ENCODE measurements at places on chromosomes 11 and 22.

DNA sequence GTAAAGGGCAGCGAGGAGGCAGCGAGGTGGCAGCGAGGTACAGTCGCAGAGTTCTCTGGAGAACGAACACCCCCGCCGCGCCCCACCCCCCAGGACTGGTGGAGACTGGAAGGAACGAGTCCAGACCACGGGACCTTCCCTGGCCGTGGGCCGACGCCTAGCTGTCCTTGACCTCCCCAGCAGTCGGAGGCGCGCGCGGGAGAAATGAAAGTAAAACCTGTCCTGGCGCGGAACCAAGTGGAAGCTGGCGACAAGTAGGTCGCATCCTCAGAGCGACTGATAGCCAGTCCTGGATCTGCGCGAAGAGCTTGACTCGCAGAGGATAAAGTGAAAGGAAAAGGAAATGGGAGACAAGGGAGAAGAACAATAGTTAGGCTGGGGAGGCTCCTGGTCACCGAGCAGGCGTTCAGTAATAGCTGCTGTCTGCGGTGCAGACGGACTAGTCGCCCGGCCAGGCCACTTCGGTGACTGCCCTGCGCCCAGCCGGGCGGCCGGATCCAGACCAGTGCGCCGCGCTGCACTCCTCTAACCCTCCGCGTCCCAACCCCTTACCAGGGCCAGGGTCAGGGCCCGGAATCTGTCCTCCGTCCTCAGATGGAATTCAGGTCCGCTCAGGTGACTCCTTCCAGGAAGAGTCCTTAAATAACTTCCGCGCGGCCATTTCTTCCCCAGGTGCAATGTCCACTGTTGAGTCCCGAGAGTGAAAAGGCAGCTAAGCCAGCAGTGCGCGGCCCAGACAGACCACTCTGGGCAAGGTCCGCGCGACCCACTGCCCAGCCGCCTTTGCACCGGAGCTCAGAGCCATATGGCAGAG is 1.9 kb upstream of the ADM start:
- DNase-seq, result no peak

GRCh38 chr11:64905516-64906313 is 11.3 kb downstream of the ATG2A start:
- no peak for DNase-seq

DNA sequence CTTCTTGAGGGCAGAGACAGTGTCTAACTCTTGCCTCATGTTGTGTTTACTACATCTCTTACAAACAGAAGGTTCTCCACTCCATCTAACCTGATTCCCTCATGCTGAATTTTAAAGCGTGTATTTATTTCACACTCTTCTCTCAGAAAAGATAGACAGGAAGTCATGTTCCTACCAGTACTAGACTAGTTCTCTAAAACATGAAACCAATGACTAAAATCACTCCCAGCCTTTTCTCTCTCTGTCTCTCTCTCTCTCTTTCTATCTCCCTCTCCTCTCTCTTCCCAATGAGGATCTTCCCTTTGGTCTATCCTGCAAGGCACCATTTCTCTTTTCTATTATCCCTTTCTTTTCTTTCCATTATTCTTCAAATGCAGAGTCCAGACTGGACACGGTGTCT is 391.9 kb upstream of the CADM1 start:
- no peak for DNase-seq

- no peak for DNase-seq
Observed at GRCh38 chr11:117723277-117724024, 73.6 kb downstream of the DSCAML1 start.

GRCh38 chr11:118929501-118930093 is 3.9 kb upstream of the BCL9L start:
- DNase-seq, result no peak

DNA sequence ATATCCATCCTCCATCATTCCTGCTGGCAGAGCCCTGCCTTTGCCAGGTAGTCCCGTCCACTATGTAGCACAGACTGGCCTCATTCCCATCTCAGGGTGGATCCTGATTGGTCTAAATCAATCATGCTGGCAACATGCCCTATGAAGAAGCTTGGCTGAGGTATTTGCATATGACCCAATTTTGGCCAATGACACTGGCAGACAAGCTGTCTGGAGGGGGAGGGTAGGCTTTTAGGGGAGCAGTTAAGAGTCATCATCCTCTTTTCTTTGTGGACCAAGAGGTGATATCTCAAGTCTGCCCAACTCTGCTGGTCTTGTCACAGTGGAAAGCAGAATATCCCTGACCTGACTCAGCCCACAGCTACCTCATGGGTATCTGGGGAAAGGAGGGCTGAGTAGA is 5.1 kb downstream of the CCDC89 start:
- DNase-seq, result no peak

DNA sequence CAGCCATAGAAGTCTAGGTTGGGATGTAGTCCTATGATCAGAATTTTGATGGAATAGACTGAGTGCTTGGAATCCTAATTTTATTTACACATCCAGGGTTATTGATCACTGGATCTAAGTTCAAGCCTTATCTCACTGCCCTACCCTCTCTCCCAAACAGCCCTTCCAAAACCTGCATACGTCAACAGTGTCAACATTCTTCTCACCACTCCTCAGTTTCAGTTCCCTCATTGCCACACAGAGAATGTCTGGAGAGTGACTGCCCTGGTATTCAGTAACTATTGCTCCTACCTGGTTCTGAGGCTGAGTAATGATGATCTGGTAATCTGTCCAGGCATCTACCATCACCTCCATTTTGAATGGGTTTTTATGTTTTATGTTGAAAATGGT is 60.0 kb downstream of the GLYATL1 start:
- no peak for DNase-seq

All from activated CD8-positive, alpha-beta memory T cell treated with anti-CD3 and anti-CD28 coated beads for 48 hours (primary cell).